NB4 (cell line): ENCODE measurements at places on chromosomes 11 and 22.

DNA sequence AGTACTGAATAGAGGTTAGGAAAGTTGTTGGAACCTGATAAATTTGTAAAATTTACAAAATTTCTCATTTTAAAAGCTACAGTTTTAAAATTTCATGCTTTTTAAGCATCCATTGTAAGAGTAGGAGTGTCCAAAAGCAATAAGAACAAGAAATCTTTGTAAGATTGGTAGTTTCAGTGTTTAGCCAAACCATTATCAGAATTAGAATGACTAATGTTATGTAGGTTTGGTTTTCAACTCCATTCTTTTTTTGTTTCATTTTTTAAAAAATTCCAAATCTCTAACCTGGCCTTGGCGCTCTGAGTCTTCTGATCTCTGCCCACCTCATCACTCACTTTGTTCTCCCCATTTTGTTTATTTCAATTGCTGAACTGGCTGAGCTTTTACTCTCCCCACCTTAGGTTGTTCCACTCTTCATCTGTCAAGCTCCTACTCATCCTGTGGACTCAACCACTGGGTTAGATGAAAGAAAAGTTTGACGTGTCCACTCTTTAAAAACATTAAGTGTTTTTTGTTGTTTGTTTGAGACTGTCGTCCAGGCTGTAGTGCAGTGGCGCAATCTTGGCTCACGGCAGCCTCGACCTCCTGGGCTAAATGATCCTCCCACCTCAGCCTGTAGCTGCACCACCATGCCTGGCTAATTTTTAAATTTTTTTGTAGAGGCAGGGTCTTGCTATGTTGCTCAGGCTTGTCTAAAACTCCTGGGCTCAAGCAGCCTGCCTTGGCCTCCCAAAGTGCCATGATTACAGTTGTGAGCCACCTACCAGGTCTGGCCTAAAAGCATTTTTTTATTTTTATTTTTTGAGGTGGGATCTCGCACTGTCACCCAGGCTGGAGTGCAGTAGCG, 14.0 kb downstream of the EP300 start:
- DNase-seq, result peak; percentile 33

DNA sequence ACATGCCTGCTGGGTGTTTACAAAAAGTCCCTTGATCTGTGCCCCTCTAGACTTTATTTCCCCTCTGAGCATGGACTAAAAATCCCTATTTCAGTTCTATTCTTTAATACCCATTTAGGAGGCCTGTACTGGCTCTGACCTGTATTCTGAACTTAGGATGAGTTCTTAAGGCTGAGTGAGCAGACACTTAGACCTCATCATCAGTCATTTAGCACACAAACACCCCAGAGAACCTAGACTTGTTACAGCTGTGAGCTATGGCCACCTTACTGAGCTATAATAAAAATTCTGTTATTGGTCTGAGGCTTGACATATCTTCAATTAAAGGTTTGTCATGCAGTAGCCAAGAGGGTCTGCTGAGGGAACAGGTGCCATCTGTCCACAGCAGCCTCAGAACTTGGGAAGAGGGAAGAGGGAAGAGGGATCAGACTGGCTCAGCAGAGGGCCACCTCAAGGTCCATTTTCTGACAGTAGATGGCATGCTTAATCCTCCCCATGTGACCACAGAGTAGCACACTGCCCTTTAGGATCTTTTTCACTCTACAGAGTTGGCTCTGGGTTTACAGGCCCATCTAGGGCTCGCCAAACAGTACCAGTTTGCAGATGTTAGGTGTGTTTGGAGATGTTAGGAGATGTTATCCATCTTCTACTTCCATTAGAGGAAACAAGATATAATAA, 30.2 kb upstream of the RRM1 start:
- no peak for DNase-seq

GRCh38 chr22:20169253-20169822, 18.5 kb upstream of the CCDC188 start:
- no peak for DNase-seq

DNA sequence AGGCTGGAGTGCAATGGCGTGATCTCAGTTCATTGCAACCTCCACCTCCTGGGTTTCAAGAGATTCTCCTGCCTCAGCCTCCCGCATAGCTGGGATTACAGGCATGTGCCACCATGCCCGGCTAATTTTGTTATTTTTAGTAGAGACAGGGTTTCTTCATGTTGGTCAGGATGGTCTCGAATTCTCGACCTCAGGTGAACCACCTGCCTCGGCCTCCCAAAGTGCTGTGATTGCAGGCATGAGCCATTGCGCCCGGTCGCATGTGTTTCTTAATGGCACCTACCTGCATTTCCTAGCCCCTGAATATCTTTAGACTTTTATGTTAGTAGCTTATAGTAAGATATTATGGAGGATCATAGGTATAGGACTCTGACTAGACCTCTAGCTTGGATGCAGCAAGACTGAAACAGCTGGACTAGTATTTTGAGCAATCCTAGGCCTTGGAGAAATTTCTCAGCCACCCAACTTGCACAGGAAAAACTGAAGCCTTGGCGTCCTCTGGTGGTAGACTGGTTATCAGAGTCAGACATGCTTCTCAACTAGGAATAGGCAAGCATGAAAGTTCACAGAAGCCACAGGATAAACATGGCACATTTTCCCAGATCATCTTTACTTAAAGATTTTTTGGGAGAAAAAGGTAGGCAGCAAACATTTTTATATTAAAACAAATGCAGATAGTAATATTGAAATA, 22.7 kb upstream of the C1QTNF4 start:
- peak; percentile 80 for DNase-seq

DNA sequence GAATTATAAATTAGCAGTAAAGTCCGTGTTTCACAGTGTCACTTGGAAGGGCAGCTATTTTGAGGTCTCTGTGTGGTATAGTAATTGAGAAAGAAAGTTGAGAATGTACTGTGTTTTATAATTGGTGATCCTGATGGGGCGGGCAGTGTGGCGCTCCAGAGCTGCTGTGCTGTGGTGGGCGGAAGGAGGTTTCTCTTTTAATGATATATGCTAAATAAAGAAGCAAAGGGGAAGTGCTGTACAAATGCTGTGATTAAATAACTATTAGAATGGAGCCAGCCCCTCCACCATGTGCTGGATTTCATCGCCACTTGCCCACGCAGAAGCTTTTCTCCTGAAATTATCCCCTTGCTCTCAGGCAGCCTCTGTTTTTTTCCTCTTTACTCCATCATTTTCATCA, 24.6 kb downstream of the ATXN10 start:
- peak; percentile 17 for DNase-seq

DNA sequence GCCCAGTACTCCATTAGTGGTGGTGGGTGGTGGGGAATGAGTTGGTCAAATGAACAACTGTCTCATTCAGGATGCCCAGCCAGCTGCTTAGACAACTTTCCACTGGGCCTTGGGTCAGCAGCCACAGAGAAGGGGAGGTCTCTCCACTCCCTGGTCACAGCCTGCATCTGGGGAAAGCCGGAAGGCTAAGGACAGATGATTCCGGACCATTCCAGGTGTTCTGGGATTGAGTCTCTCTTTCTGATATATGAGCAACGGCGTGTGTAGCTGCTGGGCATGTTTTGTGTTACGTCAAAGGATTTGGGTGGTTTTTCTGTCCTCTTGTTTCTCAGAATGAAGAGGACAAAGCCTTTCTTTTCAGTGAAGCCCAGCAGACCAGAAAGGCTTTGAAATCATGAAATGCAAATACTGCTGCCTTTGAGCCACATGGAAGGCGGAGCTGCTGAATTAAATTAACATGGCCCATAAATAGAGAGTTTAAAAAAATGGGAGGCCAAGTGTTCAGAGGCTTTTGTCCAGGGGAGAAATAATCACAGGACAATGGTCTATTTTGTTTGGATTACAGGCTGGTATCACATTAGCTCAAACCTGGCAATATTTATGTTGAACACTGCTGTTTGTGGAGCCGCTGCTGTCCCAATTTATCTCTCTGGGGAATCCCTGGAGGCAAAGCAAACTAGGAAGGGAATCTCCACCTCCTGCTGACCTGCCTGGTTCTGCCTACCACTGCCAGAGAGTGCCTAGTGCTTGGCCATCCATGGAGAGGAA, 234.4 kb upstream of the E2F8 start:
- DNase-seq, result no peak

DNA sequence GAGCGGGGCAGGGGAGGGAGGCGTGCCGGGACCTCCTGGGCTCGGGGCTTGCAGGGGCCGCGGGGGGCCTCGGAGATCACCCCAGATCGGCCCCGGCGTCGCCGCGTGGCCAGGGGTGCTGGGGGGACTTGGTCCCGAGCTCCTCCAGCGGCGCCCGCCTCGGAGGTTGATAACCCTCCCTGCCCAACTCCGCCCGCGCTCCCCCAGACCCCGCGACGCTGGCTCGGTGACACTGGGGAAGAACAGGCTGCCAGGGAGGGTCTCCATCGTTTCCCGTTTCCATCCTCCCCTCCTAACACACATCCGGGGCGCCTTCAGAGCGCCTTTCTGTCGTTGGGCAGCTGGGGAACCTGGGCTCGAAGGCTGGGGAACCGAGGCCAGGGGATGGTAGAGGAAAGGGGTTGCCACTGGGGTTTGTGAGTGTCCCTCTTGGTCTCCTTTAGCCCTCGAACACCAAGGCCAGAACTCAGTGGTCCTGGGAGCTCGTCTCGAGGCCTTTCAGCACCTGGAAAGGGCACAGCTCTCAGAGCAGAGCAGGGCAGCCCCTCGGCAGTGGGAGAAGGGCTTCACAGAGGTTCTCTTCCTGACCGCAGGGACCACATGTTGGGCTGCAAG, 431 bp downstream of the SLC37A2 start:
- DNase-seq, result peak; percentile 64

DNA sequence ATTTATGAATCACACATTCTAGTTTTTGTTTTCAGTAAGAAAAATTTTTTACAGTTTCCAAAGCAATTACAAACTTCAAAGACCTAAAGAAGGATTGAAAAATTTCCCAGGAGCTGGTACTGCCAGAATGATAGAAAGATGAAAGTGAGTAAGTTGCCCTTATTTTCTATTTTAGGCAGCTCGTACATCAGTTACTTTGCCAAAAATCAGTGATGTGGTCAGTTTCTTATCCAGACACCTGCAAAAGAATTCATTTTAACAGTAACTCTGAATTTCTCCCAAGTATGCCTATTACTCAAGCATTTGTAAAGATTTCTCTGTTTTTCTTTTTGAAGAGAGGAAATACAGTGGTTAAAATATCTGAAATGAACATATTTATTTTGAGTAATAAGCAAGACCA, 976.3 kb upstream of the RAG2 start:
- DNase-seq, result no peak

- DNase-seq, result peak; percentile 30
Observed at GRCh38 chr11:95222817-95223216, 8.2 kb downstream of the SESN3 start.

DNA sequence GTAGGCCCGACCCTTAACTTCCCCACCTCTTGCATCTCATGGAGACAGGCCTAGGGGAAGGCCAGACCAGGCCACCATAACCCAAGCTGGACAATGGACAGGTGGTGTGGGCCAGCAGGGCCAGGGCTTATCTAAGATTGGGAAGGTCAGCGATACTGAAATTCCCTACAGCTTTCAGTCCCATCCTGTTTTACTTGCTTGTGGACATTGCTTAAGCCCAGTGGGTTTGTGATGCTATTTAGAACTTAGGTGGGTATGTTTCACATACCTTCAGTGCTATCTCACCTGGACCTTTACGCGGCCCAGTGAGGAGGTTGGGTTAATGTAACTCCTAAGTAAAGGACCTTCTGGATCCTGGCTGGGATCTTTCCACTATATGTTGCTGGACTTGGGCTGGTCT, 1.7 kb downstream of the FADS2 start:
- no peak for DNase-seq

DNA sequence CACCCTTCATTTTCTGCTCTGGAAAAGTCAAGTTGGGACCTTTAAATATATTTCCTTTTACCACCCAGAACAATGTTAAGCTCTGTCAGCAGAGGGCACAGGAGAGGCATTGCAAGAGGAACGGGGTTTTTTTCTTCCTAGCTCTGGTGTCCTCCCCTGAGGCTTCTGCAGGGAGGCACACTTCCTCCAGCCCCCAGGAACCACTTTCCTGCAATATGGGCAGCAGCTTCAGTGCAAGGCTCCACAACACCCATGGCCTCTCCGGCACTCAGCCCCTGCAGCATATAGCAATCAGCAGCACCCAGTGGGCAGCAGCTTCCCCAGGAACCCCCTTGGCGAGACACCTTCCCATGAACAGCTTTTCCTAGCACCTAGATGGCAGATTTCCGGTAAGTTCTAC, 101.4 kb downstream of the SYT9 start:
- DNase-seq, result peak; percentile 70

- no peak for DNase-seq
Observed at GRCh38 chr11:35927104-35927503, 16.8 kb upstream of the LDLRAD3 start.

GRCh38 chr11:4607096-4607495, 935 bp downstream of the TRIM68 start:
- no peak for DNase-seq

DNA sequence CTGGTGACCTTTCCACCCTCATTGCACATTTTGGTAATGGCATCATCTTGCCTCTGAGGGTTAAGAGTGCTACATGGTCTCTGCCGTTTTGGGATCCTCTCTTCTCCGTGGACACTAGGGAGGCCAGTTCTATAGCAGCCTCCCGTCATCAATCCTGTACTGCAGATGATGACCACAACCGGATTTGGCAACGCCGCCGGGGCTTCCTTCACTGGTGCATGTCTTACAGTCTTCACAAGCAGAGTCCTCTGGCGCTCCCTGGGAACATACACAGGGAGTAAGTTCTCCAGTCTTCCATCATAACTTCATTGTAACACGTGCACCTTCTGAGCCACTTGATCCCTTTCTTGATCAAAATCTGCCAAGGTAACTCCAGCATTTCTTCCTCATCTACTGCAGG, 69.0 kb upstream of the SLC22A12 start:
- DNase-seq, result no peak

GRCh38 chr11:68383976-68384501, 71.6 kb downstream of the LRP5 start:
- DNase-seq, result peak; percentile 51
